ENCODE measurements at places on chromosomes 2 and 18.

- no peak for DNase-seq
Measured at GRCh38 chr2:457792-458424, 170.0 kb upstream of the ALKAL2 start.

DNA sequence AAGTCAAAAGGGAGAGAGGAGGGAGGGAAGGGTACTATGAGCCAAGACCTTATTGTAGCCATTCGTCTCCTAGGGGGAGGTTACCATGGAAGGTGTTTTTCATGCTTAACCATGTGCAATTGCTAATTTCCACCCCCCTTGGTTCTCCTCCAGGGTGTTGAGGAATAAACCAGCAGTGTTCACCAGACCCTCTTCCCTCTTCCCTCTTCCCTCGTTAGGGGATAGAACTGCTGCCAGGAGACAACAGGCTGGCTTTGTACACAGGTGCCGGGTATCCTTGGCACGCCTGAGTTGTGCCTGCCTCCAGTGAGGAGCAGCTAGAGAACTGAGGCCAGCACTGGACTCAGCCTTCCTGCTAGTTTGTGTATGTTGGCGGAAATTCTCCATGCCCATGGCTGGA is 41.1 kb upstream of the ARL5A start:
- no peak for DNase-seq

- no peak for DNase-seq
Measured at GRCh38 chr2:46135228-46135855, 161.9 kb upstream of the EPAS1 start.

DNA sequence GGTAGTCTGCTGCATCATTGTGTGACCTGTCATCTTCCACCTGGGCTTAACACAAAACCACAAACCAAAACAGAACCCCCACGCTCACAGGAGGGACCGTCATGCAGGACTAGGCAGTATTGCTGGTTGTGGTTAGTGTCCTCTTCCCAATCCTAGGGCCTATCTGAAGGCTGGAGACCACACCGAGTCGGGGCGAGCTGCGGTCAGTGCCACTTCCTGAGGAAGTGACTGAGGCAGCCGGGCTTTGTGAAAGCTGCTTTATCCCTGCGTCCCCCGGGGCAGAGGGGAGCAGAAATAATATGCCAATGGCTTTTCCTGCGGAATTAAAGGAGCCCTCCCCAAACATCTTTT is 22.9 kb downstream of the ZNF532 start:
- no peak for DNase-seq

DNA sequence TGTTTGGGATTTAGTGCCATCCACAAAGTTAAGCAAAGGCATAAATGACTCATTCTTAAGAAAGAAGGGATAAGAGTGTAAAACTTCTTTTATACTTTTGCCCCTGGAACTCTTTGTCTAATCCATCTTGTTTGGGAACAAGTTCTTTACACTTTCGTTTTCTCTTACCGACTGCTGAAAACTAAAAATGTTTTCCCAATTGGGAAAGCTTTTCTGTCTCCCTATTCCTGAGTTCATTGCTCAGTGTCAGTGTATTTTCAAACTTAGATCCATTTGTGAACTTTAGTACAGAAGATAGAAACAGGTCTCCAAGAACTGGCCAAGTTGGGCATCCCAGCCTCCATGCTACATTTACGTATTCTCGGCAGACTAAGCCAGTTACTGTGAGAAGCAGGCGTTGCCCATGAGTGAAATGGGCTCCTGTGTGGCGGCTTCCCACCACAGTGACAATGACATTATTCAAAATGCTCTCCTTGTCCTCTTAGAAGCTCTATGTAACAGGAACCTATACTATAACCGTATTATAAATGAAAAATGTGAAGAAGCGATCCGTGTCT is 51.7 kb downstream of the TGOLN2 start:
- no peak for DNase-seq

- DNase-seq = no peak
Measured at GRCh38 chr2:236576087-236576486, 6.5 kb downstream of the ACKR3 start.

DNA sequence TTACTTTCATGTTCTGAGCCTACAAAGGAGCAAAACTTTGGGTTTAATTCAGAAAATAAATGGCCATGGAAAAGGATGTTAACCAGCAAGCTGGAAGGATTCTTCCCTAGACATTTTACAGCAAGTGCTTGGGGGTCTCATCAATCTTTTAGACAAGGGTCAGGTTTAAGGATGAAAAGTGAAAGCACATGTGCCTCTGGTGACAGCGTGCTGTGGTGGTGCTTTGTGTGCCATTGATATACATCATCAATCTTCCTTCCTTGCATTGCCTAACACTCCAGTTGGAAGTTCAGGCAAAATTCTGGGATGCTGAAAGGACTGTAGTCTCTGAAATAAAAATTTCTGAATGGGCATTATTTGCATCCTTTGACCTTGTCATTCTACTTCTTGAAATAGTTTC is 171.2 kb downstream of the KCNE4 start:
- DNase-seq = no peak

DNA sequence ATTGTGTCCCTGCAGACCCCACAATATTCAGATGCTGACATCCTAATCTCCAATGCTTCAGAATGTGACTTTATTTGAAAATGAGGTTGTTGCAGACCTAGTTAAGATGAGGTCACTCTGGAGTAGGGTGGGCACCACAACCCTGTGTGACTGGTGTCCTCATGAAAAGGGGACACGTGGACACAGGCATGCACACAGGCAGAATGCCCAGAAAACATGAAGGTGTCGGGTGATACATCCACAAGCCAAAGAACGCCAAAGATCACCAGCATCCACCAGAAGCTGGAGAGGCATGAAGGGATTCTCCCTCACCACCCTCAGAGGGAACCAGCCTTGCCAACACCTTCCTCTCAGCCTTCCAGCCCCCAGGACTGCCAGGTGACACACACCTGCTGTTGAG is 69.3 kb downstream of the AFF3 start:
- no peak for DNase-seq

DNA sequence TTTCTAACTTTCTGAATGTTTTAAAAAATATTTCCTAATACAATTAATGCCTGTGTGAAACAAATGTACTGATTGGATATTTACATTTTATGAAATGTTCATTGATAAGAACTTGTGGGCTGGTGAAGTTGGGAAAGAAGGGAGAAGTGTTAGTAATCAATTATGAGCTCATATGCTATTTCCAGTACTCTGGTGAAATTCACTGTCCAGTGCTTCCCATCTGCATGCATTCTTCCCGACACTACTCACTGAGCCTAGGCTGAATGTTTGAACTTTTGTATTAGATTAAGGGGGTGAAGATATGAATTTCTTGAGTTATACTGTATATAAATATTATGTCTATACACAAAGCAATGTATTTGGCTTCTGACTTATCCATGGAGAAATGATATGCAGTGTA is 36.0 kb downstream of the SKA1 start:
- no peak for DNase-seq

- no peak for DNase-seq
Measured at GRCh38 chr2:201156640-201157039, 26.3 kb upstream of the CASP10 start.

- DNase-seq = no peak
Measured at GRCh38 chr2:240685771-240686371, 3.2 kb upstream of the AQP12B start.

GRCh38 chr2:33577668-33578067 is 21.4 kb downstream of the FAM98A start:
- no peak for DNase-seq

DNA sequence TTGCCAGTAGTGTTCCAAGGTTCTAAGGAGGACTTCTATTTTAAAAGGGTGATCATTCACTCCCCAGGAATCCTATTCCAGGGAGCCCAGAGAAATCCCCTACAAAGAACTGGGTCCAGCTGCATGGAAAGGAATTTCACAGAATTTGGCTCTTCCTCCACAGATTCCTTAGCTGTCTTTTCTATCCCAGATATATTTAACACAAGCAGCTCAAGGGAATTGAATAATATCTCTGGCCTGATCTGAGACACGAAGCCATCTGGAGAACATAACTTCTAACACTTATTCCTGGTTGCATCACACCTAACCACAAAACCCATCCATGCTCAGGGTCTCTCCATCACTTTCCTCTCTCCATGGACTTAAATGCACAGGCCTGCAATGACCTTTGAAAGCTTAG is 306.7 kb upstream of the ACVR2A start:
- DNase-seq = no peak

- no peak for DNase-seq
Measured at GRCh38 chr18:51234117-51235008, 36.9 kb upstream of the MEX3C start.

DNA sequence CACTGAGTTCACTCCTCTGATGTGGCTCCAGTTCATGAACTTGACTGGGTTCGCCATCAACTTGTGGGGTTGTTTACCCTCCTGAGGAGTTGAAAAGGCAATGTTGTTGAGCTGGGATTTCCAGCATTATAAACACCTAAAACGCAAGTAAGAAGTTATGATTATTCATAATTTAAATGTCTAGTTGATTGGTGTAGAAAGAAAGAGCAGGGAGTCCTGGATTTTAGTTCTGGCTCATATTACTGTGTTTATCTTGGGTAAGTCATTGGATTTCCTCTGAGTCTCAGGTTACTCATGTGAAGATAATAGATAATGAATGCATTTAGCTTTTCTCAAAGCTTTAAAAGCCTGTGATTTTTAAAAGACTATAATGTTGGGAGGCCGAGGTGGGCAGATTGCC is 438.0 kb upstream of the CDH20 start:
- DNase-seq = no peak

GRCh38 chr18:57434536-57435494 is at the start of gene ONECUT2:
ONECUT2 (plus strand) TSS chr18:57435374; CDS start chr18:57435717, 343 bp downstream.
- no peak for DNase-seq

- DNase-seq = no peak
Measured at GRCh38 chr2:240886678-240887609, 9.0 kb downstream of the MAB21L4 start.

GRCh38 chr2:12330916-12331315 is 385.8 kb upstream of the TRIB2 start:
- no peak for DNase-seq

DNA sequence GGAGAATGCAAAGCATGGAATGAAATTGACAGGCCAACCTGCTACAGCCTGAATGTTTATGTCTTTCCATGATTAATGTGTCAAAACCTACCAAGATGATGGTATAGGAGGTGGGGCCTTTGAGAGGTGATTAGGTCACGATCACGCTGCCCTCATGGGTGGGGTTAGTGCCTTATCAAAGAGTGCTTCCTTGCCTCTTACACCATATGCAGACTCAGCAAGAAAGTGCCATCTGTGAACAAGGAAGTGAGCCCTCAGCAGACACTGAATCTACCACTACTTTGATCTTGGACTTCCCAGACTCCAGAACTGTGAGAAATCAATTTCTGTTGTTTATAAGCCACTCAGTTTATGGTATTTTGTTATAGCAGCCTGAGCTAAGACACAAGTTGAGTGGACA is 147.5 kb upstream of the BCL2L11 start:
- DNase-seq = no peak
